Activated CD8-positive, alpha-beta memory T cell treated with anti-CD3 and anti-CD28 coated beads for 24 hours (primary cell): ENCODE measurements at places on chromosomes 16 and 17.

- DNase-seq: peak; percentile 80
These were observed 5.8 kb upstream of the CBX4 start for GRCh38 chr17:79844869-79845600.

DNA sequence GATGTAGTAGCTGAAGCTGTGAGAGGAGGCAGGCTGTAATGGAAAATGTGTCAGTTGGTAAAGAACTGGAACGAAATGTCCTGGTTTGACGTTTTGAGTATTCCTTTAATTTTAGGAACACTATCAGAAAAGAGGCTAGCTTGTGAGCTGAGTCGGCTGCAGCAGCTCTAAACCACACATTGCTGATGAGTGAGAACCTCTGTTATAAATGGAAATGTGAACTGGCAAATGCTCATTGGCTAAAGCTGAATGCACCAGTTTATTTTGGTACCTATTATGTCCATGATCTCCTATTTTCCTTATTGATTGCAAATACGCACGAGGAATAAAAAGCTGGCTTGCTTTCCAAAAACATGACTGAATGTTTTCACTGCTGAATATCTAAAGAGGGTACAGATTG lies 11.0 kb upstream of the WIPI1 start:
- no peak for DNase-seq

DNA sequence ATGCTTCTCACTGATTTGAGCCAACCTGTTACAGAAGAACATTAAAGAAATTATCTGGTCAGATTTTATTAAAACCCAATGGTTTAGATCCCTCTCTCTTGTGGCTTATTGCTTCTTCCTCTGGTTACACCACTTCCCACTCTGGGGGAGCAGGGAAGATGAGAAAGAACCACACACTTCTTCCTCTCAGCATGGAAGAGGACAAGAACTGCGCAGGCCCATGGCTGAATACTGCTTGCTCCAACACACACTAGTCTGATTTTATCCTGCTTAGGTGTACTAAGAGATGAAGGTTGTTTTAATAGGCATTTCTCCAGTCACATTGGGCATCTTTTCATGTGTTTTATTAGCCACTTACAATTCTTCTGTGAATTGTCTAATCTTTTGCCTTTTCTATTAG lies 27.6 kb downstream of the MAP3K3 start:
- DNase-seq: no peak

DNA sequence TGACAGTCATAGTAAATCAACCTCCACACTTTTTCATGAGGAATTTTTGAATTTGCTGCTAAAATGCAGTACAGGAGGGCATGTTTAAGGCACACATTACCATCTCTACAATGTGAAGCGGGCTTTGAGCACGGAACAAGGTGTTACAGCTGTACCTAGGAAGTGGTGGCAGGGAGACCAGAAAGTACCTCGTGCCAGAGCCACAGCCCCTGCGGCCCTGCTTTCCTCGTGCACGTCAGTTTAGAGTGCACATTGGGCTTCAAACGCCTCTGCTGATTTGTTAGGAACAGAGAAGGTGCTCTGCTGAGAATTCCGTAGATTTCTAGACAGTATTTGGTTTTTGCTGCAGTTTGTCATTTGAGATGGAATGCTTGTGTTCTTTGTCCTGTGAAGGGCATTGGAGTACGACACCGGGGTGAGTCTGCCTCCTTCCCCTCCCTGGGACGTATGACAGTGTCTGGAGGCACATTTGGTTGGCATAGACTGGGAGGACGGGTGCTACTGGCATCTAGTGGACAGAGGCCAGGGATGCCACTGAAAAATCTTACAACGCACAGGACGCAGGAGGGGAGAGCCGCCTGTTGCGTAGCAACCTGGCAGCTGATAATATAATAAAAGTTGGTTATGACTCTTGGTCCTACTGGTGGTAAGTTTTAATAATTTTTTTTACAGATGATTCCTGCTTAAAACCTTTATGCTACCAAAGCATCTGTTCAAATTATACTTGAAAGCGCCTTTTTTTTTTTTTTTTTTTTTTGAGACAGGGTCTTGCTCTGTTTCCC lies 9.1 kb downstream of the FOXK2 start:
- DNase-seq: no peak

DNA sequence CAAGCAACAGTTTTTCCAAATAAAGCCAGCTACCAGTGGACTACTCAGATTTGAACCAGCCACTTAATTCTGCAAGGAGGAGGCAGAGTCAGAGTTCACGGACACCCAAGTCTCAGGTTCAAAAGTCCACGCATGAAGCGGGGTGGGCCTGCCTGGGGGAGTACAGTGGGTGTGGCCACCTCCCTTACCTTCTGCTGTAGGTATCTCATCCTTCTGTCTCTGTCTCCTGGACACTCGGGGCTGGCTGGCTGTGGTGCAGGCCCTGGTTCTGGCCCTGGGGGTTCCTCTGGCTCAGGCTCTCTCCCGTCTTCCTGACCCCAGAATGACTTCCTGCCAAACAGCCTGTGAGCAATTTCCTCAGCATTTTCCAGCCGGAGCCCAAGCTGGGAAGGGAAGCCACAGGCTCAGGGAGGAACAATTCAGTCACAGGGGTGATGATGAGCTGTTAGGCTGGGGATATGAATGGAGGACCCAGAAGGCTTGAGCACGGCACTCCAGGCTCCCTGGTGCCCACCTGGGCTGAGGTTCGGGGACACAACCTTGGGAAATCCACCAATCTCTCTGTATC lies 101.9 kb downstream of the LITAF start:
- no peak for DNase-seq

DNA sequence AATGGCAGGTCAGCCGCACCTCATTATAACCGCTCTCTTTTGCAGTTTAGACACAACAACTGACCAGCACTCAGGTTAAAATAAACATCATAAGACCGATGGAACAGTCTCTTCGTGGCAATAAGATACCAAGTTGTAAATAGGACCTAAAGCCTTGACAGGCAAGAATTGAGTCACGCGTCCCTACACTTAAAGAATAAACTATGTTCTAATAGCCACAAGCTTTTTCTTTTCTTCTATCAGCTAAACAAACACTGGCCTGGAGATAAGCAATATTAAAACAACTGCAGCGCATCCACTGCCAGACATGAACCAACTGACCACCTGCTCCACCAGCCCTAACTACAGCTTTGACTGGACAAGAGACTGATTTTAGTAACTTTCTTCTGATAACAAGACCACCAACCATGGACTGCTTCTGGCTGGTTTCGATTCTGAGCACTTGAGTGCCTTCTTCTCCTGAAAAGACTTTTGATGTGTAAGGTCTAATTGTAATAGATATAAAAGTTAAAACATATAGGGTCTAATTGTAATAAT lies 17.5 kb downstream of the SLFN12L start:
- DNase-seq: no peak

- no peak for DNase-seq
These were observed 27.4 kb downstream of the UBN1 start for GRCh38 chr16:4874666-4875065.

- DNase-seq: no peak
These were observed 3.5 kb downstream of the SLC16A3 start for GRCh38 chr17:82232322-82232820.

GRCh38 chr16:49504023-49504364 lies 130.4 kb downstream of the C16orf78 start:
- DNase-seq: no peak

GRCh38 chr16:57773655-57774295 lies 28.5 kb downstream of the KIFC3 start:
- DNase-seq: no peak

- DNase-seq: no peak
These were observed 465.9 kb upstream of the ERCC4 start for GRCh38 chr16:13453938-13454553.

- no peak for DNase-seq
These were observed 8.7 kb downstream of the VASN start for GRCh38 chr16:4380119-4381063.

GRCh38 chr16:79400462-79401149 lies 199.9 kb downstream of the MAF start:
- DNase-seq: no peak

GRCh38 chr17:73203135-73203787 lies 10.4 kb downstream of the COG1 start:
- no peak for DNase-seq

DNA sequence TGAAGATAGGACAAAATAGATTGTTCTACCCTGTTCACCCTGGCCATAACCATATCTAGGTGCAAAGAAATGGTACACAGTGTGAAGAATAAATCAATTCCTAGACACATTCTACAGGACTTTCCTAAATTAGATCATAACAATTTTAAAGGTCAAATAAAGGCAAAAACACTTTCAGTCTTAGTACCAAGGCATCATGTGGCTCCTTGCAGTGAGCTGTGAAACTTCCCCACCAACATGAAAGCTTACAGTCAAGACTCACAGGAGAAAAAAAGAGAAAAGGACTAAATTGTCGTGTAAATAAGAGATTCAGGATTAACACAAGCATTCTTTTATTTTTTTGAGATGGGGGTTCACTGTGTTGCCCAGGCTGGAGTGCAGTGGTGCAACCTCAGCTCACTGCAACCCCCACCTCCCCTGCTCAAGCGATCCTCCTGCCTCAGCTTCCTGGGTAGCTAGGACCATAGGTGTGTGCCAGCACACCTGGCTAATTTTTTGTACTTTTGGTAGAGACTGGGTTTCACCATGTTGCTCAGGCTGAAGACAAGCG lies 14.2 kb downstream of the NSMCE1 start:
- peak; percentile 77 for DNase-seq

- no peak for DNase-seq
These were observed 2.0 kb upstream of the SLC6A4 start for GRCh38 chr17:30237296-30238002.

DNA sequence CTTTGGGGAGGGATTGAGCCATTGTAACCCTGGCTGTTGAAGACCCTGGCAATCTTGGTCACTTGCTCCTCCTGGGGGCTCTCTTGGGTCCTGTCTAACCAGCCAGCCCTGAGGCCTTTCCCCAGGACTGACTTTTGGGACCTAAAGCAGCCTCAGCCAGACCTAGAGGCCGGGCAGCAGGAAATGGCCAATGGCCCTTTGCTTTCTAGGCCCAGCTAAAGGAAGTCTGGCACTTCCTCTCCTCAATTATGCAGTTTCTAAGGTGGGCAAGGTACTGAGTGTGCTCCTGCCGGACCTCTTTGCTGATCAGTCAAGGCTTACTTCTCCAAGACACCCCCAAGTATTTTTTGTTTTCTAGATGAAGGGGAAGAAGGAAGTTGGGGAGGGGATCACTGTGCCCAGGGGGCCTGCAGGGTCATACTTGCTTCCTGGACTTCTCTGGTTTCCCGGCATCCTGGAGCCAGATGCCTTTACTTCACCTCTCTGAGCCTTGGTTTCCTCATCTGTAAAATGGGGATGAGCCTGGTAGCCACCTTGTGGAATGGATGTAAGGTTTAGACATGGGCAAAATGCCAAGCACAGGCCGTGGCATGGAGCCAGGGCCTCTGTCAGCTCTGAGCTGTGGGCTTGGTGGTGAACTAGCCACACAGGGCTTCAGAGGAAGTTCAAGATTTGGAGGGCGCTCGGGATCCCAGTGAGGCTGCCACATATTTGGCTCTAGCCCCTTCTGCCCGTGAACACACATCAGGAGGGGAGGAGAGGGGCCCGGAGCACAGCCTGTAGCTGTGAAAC lies 8.6 kb downstream of the CX3CL1 start:
- DNase-seq: no peak

DNA sequence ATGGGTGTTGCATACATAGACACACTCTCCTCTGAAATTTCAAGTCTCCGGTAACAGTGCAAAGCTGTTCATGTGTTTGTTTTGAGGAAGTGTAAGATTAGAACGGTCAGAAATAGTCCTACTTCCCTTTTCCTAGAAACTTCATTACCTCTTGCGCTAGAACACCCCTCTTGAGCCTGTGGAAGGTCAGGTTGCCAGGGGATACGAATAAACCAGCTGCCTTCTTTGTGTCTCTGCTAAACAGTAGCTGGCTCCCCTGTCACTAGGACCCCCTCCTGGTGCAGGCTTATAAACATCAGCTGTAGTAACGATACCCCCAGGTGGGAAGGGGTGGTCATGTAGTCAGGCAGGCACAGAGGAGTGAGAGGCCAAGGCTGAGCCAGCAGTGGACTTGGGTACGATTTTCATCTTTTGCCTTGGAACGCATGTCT lies 113.4 kb upstream of the RCVRN start:
- DNase-seq: no peak

DNA sequence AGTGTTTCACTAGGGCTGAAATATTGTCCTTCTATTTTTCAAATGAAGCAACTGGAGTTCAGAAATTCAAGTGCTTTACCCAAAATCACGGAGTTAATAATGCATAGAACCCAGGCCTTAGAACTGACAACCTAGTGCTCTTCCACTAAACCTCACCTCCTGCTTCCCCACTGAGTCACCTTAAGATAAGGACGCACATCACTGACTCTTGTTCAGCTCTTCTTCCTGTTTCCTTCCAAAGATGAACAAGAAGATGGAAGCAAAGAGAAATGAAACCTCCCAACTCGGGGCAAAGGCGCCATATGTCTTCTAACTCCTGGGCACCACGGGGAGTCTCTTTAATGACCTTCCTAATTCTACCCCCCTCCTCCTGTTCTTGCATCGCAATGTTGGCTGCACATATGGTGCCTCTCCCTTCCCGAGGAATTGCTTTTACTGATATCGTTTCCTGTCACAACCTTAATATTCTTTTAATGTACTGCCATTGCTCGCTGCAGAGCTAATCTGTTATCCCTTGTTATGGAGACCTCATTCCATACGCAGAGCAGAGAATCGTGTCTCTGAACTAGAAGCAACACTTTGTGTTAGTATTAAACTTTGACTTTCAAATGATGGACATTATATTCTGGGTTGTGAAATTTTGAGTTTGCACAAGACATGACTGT lies 591.4 kb downstream of the TMEM114 start:
- DNase-seq: no peak

GRCh38 chr17:31225831-31226230 lies 71.2 kb downstream of the OMG start:
- no peak for DNase-seq

DNA sequence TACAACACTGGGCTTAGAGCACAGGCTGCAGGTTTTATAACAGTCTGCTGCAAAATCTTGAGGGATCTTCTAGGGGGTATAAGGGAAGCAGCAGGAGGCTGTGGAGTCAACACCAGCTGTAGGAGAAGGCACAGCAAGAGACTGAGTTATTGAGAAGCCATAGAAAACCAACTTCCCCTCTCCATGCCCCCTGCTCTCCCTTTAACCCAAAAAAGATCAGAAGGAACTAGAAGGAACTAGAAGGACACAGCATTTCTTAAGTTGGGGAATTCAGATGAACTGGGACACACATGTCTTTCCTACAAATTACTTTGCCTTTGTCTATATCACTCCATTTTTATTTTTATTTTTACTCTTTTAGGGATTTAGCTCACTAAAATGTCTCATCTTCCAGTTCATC lies 6.2 kb upstream of the CCL18 start:
- no peak for DNase-seq

- DNase-seq: peak; percentile 72
These were observed 12.9 kb upstream of the ODF4 start for GRCh38 chr17:8326511-8327302.

- no peak for DNase-seq
These were observed 171.1 kb downstream of the CDH11 start for GRCh38 chr16:64950731-64951130.
